ENCODE measurements at places on chromosomes 2 and 18. TPM values are rescaled to one million over a fixed set of nuclear protein-coding genes. Genes with fewer than 3 reads are reported as not detected.

DIPK1C gene
- not detected for polyA plus RNA-seq

PPM1B gene
- 6.7 TPM for polyA plus RNA-seq

GRB14 gene
- 3.0 TPM for polyA plus RNA-seq

DNA sequence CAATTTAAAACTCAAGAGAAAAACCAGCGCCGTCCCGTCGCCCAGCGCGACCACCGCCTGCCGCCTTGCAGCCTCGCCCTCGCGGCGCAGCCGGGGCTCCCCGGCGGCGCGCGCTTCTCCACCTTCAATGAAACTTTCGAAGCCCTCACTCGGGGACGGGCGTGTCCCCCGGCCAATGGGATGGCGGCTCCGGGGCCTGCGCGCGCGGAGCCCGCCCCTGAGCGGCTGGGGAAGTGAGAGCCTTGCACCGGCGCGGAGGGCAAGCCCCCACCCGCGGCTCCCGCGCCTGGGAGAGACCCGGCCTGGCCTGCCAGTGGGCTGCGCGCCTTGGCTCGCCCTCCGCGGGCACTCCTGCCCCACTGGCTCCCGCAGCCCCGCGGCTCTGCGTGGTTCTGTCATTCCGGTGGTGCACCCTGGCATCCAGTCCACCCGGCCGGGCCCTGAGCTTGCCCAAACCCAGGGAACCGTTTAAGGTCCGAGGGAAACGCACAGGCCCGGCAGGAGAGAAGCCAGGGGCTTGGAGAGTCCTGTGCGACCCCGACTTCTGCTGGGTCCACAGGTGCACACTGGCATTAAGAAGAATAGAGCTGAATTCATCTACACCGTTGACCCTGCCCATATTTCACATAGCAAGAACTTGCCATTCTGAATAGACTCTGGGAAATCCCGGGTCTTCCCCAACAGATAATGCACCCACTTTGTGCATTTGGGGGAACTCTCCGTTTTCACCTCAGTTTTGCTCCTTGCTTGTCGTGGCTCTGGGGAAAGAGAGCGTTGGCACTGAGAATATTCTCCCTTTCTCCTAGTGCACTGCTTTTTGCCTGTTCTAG lies at the start of gene PIEZO2:
Gene PIEZO2 (minus strand): TSS at position 129 of the 830 bp plus-strand sequence. CDS start 981 bp downstream, outside the sequence.
- DNase-seq = peak; percentile 29

DNA sequence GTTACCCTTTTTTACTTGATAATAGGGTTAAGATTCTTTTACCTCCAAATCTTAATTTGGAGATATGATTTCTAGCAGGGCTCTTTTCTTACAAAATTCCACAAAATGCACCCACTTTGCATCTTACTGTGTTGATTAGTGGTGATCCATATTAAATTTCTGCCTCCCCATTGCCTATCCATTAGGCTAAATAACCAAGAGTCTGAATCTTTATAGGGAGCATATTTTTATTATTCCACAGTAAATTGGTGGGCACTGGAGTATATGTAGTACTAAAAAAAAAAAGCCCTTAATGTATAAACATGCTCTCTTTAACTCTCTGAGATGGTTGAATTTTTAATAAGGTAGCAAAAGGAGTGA lies 8.1 kb upstream of the TXNDC2 start:
- no peak for DNase-seq

- DNase-seq = no peak
Measured at GRCh38 chr2:190695739-190696138, 46.9 kb downstream of the NAB1 start.

DNA sequence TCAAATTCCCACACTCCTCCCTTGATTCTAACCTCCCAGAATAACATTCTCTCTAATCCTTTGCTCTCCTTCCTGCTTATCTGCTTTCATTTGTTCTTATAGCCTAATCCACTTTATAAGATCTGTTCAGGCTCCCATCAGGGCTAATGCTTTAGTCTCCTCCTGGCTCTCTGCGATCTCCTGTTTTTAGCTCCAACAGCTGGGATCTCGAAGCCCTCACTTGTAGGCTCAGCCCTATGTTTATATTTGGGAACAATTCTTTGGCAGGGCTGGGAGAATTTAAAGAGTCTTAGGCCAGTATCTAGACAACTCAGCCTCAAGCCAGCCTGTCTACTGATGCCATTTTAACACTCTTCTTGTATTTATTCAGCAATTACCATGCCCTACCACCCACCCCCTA lies 27.2 kb upstream of the RAPH1 start:
- DNase-seq = no peak

DNA sequence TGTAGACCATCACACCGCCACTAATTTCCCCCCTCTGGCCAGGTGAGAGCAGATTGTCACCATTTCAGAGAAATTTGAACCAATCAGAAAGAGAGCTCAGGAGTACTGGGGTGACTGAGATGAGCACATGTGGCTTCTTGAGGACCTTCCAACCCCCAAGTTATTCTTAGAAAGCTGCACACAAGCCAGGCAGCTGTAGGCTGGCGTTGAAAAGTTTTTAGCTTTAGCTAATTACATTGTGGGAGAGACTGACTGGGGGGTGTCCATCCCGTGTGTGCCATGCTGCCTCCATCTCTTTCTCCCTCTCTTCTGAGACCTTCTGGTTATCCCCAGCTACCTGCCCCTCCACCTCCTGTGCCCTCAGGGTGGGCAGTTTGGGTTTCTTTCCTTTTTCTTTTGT lies 154.0 kb downstream of the AGAP1 start:
- DNase-seq = no peak

DNA sequence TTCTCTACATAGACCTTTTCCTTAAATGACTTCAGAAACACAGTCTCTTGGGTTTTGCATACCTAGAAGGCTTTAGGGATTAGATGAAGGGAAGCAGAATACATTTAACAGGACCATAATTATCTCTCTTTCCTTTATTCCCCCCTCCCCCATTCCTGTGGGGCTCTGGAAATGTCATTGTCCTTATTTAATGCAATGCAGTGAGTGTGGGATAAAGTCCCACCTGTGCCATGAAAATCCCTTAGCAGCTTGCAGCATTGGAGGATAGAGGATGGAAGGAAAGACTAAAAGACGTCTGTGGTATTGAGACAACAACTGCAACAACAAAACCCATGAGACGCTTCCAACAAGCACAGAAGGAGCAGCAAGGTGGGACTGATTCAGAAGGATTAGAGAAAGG lies 117.8 kb upstream of the DCC start:
- DNase-seq = no peak

Data from endothelial cell of umbilical vein (primary cell).